ENCODE measurements at places on chromosomes 12 and 14.

DNA sequence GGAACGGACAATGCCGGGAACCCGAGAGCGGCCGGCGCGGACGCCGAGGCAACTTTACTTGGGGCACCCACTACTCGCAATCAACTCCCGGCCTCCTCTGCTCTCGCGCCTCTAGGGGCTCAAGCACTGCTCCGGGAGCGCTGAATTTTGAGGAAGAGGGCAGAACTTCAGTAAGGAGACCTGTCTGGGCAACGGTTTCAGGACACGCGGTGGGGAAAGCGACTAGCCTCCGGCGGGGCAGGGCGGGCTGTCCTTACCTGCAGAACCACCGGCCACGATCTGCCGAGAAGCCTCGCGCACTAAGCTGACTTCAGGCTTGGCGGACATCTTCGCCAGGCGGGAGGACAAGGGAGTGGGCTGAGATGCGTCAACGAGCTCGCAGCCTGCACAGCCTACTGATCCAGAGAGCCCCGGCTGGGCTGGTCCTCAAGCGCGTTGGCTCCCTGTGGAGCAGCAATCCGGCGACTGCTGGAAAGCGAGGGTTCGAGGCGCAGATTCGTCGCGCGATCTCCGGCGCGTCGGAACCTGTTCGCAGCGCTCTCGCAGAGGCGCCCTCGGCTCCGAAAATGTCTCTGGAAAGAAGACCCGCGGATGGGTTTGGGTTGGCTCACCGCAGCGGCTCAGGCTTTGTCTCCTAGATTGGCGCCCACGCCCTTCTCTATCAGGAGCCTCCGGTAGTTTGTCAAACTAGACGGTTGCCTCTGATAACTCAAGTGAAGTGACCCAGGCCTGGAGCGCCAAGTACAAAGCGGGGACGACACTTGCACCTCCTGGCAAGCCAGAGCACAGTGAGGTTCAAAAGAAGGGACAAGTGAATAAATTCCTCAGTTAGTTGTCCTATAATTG lies at the start of gene SLC25A21:
Gene SLC25A21, minus strand, starts transcription at position 583 of the 846 bp plus-strand sequence.
- peak; percentile 45 for DNase-seq

DNA sequence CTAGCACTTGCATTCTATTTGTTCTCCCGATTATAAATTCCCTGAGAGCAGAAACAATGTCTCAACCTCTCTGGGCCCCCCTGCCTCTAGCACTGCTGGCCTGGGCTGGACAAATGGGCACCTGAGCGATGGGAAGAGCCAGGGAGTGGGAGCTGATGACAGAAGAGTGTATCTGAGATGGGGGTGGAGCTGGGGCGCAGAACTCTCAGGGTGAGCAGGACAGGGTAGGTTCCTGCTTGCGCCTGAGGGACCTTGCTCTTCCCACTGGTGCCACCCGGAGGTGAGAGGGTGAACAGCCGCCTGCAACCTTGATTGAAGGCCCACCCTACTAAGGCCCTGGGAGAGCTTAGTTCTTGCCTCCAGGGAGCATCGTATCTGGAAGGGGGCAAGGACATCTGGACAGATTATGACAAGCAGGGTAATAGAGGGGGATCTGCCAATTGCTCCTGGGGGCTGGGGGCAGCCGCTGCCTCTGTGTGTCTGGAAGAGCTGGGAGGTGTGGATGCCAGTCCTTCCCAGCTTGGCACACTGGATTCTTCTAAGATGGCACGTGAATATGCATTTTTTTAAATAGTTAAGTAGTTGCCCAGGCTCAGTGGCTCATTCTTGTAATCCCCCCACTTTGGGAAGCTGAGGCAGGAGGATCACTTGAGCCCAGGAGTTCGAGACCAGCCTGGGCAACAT lies 43.0 kb upstream of the TSPAN9 start:
- peak; percentile 31 for DNase-seq

DNA sequence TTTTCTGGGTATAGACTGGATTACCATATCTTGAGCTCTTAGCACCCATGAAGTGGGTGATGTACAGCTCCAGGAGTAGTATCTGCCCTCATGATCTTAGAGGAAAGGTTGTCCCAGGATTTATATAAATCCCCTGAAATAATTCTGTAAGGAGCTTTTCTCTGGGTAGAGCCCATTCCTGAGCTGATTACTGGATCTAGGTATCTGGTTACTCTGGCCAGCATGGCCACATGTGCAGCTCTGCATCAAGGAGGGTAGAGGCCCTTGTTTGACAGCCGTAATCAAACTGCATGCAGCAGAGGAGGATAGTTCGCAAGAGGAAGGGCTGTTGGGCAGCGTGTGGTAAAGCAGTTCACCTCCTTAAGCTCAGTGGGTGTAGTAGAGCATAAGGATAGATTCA lies 8.5 kb downstream of the COX14 start:
- no peak for DNase-seq

- DNase-seq = no peak
These were observed 42.4 kb downstream of the CKAP4 start for GRCh38 chr12:106205208-106206069.

GRCh38 chr14:28340816-28341215 lies 425.8 kb upstream of the FOXG1 start:
- no peak for DNase-seq

- no peak for DNase-seq
These were observed 28.6 kb upstream of the CORO1C start for GRCh38 chr12:108759924-108760323.

- DNase-seq = no peak
These were observed 20.0 kb upstream of the BBS10 start for GRCh38 chr12:76368230-76368629.

DNA sequence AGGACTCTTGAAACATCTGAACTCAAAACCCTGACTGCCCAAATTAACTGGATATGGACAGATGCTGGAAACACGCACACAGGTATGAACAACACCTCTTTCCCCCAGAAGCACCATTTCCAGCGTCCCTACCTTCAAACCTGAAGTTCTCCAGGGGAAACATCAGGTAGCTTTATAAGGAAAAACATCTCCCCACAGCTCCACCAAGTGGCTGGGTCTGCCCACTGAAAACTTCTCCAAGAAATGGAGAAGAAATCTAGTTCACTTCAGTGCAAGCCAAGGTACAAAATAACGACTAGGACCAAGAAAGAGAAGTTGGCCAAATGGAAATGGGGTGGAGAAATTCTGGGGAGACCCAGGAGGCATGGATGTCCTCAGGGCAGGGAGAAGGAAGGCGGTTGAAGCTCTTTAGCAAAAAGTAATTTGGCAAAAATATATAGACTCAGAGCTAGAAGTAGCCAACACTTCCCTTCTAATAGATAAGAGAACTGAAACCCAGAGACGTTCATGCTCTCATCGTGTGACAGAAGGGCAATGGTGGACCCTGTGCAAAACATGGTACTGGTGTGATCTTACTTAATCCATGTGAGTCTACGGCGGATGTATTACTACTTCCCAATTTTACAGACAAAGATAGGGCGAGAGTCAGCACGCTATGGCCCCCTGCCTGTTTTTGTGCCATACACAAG lies 10.5 kb upstream of the NUAK1 start:
- DNase-seq = no peak

GRCh38 chr12:109797905-109798669 lies 35.1 kb downstream of the TRPV4 start:
- no peak for DNase-seq

DNA sequence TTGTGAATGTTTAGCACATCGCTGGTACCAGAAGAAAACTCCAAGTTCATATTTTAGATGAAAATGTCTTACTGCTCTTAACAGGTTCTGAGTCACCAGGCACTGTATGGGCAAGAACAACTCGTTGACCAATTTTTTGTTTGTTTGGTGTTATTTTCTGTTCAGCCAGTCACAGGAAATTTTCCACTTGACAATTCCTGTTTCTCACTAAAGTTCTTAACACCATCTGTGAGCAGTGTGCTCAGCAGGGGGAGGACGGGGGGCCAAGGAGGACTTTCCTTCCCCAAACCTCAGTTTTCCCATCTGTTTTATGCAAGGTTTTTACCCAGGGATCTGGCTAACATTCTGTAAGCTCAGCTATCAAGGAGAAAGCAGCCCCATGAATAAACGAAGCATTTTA lies 3.0 kb downstream of the NUAK1 start:
- no peak for DNase-seq

DNA sequence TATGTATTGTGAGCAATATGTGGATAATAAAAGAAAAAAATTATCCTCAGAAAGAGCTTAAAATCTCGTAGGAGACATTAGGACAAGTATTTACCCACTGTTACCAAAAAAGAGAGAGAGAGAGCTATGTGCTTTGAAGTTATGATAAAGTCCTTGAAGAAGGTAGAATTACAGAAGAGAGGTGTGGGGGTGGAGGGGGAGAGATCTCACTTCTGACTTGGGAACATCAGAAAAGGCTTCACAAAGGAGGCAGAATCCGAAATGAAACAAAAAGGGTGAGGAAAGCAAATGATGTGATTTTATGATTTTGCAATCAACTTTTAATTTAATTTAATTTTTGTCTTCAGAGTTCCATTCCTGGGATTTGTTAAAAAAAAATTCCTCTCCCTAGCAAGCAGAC lies 311.8 kb upstream of the ATP2B1 start:
- no peak for DNase-seq

GRCh38 chr12:3603576-3603975 lies 112.6 kb downstream of the PRMT8 start:
- no peak for DNase-seq

GRCh38 chr12:124861898-124862676 lies 1.6 kb downstream of the SCARB1 start:
- no peak for DNase-seq

DNA sequence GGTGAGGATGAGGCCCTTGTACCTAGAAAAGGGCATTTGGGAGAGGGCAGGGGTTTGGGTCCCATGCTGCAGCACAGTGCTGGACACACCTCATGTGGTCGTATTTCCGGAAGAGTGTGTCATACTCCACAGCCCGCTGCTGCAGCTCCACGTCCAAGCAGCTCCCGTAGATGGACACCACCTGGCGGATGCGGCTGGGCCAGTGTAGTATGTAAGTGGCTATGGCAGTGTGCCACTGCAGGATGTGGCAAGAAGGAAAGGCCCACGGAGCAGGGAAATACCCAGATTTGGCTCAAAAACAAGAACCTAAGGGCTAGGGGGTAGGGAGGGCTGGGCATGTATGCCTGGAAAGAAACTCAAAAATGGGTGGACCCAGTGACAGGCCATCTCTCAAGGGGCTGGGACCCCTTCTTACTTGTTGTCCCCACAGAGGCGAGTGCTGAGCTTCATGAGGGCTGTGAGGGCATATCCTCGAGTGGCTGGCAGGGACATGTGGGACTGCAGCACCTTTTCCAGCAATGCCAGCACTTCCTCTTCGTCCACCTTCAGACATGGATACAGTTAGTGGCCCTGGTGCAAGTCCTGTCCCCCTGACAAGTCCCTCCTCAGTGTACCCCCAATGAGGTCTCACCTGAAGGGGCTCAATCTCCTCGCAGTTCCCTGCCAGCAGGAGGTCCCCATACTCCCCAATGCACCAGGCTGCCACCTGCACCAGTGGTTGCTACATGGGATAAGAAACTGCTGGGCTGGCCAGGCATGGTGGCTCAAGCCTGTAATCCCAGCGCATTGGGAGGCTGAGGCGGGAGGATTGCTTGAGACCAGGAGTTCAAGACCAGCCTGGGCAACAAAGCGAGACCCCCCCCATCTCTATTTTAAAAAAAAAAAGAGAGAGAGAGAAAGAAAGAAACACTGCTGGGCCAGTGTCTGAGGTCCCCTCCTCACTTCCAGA lies 5.4 kb downstream of the AP1G2 start:
- DNase-seq = no peak

GRCh38 chr14:64848239-64848638 lies 31.5 kb downstream of the SPTB start:
- no peak for DNase-seq

- no peak for DNase-seq
These were observed 65.4 kb downstream of the ZFP36L1 start for GRCh38 chr14:68727315-68728047.

GRCh38 chr12:52636189-52636588 lies 15.8 kb downstream of the KRT2 start:
- no peak for DNase-seq

DNA sequence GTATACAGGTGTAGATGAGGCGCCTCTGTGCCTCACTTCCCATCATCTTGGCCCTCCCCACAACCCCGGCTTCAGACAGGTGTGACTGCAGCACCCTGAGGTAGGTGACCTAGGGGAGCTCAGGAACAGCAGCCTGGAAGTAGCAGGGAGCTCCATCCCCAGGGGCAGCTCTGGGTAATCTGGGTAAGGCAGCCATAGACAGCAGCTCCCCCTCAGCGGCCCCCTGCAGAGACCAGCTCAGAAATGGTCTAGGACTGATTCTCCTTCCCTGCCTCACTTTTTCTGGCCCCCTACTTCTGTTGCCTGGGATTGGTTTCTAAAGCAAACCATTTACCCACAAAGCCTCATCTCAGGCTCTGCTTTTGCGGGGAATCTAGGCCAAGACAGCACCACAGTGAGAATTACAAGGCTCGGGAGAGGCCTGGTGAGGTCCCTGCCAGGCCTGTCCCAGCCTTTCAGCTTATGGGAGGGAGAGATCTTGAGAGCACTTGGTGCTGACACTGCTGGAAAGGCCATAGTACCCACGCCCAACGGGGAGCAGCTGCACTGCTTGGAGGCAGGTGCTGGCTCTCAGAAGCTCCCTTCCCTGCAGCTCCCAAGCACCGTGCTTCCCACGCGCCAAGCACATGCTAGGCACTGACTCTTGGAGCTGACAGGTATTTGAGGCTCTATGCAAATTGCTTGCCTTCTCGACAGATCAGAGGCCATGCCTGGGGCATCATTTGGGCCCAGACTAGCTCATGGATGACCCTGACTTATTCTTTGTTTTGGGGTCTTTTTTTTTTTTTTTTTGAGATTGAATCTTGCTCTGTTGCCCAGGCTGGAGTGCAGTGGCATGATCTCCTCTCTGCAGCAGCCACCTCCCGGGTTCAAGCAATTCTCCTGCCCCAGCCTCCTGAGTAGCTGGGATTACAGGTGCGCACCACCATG lies 45.1 kb upstream of the TRAF3 start:
- no peak for DNase-seq

DNA sequence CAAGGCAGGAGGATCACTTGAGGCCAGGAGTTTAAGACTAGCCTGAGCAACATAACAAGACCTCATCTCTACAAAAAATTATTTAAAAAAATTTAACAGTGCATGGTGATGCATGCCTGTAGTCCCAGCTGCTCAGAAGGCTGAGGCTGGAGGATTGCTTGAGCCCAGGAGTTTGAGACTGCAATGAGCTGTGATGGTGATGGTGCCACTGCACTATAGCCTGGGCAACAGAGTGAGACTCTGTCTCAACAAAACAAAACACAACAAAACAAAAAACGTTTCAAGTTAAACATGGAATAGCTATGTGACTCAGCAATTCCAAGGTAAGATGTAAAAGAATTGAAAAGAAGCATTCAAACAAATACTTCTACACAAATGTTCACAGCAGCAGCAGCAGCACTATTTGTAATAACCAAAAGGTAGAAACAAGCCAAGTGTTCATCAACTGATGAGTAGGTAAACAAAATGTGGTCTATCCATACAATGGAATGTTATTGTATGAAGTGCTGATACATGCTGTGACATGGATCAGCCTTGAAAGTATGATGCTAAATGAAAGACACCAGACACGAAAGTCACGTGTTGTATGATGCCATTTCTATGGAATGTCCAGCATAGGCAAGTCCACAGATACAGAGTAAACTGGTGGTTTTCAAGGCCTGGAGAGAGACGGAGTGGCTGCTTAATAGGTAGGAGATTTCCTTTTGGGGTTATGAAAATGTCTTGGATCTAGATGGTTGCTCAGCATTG lies 31.4 kb downstream of the CFAP251 start:
- DNase-seq = peak; percentile 68

GRCh38 chr14:93970585-93970964 lies 5.8 kb downstream of the ASB2 start:
- no peak for DNase-seq

- no peak for DNase-seq
These were observed 67.3 kb downstream of the SLC2A13 start for GRCh38 chr12:40038619-40039018.

- DNase-seq = no peak
These were observed 412.1 kb downstream of the DAD1 start for GRCh38 chr14:22176957-22177356.

- DNase-seq = no peak
These were observed 432.0 kb upstream of the OR4E1 start for GRCh38 chr14:22105624-22106006.
